ENCODE measurements at places on chromosomes 7 and 10.

- no peak for DNase-seq
Measured at GRCh38 chr10:8150401-8150905, 96.0 kb downstream of the GATA3 start.

DNA sequence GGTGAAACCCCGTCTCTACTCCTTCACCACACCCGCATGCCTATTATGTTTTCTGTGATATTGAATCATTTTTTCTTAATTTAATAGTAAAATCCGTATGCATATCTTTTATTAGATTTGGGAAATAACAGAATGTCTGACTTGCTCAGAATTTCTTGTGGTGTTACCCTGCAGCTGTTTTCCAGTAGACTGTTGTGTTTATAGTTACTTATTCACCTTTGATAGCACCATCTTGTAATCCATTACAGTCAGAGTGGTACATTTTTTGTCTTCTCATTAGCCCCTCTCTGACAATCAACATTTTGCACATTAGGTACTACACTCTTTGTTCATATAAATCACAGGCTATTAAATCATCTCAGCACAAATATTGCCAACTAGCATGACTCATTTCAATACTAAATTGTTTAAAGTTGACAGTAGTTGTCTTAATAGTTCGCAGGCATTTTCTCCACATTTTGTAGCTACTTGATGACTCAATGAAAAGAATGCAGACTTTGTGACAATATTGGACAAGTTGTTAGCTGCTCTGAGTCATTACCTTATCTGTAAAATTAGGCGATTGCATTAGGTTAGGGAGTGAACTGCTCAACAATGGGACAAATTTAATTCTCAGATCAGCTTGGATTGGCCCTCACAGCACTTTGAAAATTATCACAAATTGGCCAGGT, 17.8 kb upstream of the SLC16A12 start:
- DNase-seq: peak; percentile 95

- peak; percentile 84 for DNase-seq
Measured at GRCh38 chr7:98354511-98355249, 46.2 kb downstream of the BAIAP2L1 start.

DNA sequence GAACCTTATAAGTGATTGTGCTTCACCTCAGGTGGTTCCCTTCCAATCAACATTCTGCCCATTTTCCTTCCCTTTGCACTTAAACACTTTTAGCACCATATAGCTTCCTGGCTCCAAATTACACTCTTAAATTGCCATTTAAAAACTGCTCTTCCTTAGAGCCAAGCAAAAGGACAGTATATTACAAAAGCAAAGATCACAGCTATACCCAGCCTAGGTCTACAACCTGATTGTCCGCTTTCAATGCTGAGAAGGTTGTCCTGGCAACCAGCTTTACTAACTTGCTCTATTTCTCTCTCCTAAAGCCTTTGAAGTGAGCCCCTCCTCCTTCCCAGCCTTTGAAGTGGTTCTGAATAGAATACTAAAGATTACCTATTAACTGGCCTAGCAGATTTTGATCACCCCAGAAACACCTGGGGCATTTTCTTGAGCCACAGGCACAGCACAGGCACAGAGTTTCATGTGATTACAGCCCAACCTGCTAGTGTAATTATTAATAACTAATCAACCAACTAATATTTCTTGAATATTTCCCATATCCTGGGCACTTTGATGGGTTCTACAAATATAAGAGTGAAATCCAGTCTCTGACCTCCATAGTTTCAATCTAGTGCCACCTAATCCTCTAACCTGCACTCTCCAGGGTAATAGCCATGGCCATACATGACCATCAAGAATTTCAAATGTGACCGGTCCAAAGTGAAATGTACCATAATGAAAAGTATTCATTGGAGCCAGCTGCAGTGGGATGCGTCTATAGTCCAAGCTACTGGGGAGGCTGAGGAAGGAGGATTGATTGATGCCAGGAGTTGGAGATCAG, 63.6 kb upstream of the TRIM24 start:
- no peak for DNase-seq

GRCh38 chr7:12220389-12221046, 9.4 kb downstream of the TMEM106B start:
- no peak for DNase-seq

DNA sequence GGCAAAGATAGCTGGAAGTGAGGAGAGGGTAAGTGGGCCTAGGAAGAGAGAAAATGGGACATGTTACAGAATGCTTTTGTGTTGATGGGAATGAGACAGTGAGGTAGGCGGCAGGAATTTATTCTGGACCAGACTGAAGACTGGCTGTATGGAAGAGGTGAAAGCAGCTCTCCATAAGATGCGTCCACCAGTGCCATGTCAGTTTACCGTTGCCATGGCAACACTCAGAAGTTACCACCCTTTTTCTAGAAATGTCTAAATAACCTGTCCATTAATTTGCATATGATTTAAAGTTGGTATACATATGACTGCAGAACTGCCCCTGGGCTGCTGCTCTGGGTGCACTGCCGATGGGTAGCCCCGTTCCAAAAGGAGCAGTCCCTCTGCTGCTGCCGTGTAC, 46.7 kb downstream of the RAB18 start:
- DNase-seq: no peak

- no peak for DNase-seq
Measured at GRCh38 chr7:29649028-29649716, 85.5 kb downstream of the PRR15 start.

DNA sequence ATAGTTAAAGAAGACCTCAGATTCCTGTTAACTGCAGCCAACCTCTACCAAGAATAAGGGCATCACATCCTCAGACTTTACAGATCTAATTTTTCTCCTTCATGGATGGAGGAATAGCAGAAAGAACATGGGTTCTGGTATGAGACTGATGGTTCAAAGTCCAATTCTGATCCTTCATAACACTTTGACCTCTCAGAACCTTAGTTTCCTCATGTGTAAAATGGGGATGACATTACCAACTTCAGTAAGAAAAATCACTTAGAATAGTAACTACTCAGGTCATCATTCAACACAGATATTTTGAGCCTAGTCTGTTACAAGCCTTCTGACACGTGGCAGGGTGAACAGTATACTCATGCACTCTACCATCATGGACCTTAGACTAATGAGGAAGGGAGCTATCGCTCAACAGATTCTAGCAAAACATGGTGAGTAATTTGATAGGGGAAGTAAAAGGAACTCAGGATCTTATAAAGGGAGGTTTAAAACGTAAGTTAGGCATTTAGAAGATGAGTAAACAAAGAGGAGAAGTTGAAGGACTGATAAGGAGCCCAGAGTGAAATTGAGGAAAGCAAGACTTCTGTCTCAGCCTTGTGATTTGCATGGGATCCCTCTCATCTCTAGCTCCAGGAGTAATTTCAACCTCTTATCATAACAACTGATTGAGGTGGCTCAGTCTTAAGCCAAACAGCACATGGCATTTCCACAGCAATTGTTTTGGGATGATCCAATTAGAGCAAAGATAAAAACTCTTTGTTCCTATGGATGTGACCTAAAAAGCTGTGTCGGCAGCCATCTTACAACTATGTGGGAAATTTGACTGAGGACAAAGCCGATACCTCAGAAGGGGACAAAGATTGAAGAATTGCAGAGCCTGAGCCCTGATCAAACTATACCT, 69.2 kb upstream of the TCF7L2 start:
- DNase-seq: no peak

GRCh38 chr7:18808026-18808425, 309.4 kb downstream of the TWIST1 start:
- no peak for DNase-seq

- DNase-seq: no peak
Measured at GRCh38 chr10:22742678-22743077, 28.3 kb upstream of the PIP4K2A start.

DNA sequence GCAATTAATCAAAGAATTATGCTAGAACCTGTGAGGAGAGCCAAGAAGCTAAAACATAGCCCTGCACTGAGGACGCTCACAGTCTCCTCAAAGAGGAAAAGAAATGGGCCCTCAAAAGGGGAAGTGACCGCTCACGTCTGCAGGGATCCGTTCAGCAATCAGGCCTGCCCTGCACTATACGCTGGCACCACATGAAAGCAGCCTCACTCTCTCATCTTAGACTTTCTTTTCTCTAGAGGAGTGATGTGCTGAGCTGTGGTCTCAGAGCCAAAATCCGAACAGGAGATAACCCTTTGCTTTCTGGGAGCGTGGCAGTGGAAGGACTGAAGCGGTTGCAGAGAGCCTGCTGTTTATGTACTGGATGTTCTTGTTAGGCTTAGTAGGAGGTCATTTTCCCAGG, 6.3 kb upstream of the IL2RA start:
- no peak for DNase-seq

DNA sequence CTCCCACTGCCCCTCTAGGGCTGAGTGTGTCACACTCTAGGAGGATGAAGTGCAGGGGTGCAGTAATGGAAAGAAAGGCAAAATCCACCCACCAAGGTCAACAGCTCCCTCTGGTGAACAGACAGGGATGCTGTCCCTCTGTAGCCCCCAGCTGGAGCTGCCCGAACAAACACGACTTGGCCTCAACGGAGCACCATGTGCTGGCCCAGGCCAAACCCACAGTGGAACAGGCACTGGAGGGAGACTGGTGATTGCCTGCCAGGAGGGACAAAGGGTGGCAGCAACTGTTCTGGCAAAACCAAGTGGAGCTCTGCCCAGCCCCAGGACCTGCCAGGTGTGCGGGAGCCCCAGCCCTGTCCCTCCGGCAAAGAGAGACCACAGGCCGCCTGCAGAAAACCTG, 20.7 kb downstream of the PDIA4 start:
- DNase-seq: no peak

DNA sequence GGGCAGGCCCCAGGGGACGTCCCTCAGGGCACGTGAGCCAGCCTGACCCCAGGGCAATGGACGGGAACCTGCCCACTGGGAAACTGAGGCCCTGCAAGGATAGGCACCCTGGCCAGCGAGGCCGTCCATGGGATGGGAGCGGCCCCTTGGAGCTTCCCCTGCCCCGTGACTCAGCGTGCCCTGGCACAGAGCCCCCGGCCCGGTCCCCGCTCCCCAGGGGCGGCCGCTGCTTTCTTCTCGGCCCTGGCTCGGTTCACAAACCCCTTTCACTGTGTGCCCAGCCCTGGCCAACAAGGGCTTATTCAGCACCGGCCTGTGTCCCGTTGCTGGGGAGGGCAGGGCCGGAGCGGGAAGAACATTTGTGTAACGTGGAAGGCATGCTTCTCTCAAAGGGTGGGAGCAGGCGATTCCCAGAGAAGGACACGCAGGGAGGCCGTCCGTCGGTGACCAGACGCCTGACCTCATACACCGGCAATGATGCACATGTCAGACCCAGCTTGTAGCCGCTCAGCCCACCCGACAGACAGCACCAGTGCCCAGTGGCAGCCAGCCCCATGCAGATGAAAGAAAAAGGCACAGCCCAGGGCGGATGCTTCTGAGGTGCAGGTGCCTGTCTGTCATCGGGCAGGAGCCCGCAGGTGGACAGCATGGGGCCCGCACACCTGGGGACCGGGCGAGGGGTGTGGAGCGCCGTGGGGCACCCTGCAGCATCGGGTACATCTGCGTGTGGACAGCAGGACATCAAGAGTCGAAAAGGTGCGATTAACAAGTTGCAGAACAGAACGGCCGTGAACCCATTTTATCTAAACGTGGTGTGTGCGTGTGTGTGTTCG, 94.5 kb downstream of the PDGFA start:
- DNase-seq: no peak

DNA sequence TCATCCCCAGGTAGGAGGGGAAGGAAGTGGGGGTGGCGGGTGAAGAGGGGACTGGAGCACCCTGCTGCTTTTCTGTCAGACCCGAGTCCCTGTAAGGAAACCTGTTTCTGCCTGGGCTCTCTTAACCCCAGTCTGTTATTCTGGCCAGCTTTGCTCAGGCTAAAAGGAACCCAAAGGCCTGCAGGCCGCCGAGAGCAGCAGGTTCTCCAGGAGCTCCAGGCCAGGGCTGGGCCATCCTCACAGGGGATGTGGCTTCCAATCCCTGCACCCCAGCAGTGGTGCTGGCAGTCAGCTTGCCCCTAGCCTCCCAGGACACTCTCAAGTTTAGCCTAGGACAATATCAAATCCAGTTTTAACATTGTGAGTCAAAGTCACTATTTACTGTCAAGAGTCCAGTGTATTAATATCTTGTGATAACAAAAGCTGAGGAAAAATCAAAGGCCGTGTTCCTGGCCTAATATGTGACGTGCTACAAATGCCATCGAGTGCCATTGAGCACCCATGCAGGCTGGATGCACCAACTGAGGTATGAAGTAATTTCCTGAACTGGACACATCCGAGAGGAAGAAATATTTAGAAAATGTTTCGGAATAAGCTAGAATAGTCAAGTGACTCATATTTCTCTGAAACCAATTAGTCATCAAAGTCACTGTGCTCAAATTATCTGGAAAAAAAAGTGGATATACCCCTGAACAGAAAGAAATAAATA, 7.0 kb downstream of the PKD1L1 start:
- peak; percentile 81 for DNase-seq

GRCh38 chr7:63096141-63096540, 902.5 kb upstream of the ZNF722 start:
- DNase-seq: no peak

DNA sequence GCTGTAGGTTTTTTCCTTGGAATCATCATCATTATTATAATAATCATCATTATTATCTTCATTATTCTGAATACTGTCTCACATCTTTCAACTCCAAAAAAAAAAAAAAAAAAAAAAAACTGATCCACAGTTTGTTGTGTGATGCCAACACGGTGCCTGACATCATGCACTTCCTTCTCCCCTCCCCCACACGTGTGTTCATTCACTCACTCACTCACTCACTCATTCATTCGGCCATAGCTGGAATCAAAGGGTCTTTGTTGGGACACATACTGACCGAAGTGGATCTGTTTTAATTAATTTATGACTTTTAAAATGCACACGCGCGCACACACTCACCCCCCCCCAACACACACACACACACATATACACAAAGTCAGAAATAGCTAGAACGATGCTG, 177.8 kb downstream of the PIP4K2A start:
- no peak for DNase-seq

DNA sequence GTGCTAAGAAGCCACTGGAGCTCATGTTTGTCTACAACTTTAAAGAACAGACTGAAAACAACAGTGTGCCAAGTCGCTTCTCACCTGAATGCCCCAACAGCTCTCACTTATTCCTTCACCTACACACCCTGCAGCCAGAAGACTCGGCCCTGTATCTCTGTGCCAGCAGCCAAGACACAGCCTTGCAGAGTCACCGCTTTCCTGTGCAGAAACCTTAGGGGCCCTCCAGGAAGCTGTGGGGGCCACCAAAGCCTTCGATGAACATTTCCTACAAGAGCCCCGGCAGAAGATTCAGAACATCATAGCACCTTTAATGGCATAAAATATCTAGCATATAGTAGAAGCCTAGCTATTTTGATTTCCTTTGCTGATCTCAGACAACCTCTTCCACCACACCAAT, 88.0 kb upstream of the PRSS58 start:
- DNase-seq: no peak

DNA sequence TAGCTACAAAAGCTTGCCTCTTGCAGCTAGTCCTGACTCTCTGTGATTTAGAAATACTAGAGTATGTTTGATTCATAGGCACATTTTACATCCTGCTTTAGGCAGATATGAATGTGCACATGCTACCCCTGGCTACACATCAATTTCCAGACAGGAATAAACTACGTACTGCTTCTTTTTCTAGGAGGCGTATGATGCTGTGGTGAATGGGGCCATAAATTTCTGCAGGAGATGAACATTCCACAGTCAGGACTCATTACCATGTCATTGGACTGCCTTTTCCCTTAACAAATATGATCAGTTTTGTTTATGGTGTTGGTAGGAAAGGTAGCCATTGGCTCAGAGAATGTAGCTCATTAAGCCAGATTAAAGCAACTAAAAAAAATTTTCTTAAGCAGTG, 50.1 kb upstream of the IFRD1 start:
- DNase-seq: peak; percentile 86

- DNase-seq: no peak
Measured at GRCh38 chr7:16055263-16055976, 365.9 kb downstream of the CRPPA start.
